ENCODE measurements at places on chromosomes 16 and 17. TPM values are rescaled to one million over a fixed set of nuclear protein-coding genes. Genes with fewer than 3 reads are reported as not detected.

The KNOP1 gene
- total RNA-seq, result 14.5 TPM

The RRAD gene
- total RNA-seq, result 0.55 TPM

The GUCY2D gene
- total RNA-seq, result not detected

The PRSS8 gene
- not detected for total RNA-seq

The PYDC1 gene
- not detected for total RNA-seq

The MMP15 gene
- total RNA-seq, result 0.25 TPM

The CASKIN1 gene
- total RNA-seq, result 0.08 TPM

The TP53TG3C gene
- total RNA-seq, result not detected

The SGCA gene
- not detected for total RNA-seq

The MFAP4 gene
- total RNA-seq, result not detected

The RILP gene
- total RNA-seq, result 1.4 TPM

The NPIPB6 gene
- 6.1 TPM for total RNA-seq

The NOTUM gene
- not detected for total RNA-seq

The GPR179 gene
- total RNA-seq, result 0.21 TPM

The AOC3 gene
- total RNA-seq, result 1.6 TPM

The YBX2 gene
- total RNA-seq, result 0.66 TPM

Data from naive thymus-derived CD8-positive, alpha-beta T cell (primary cell).